ENCODE measurements at places on chromosomes 12 and 14.
A peak's percentile ranks its signal among the peaks of the same experiment; 100 is the strongest.

GRCh38 chr14:36520601-36521525 is 831 bp upstream of the NKX2-1 start:
- peak; percentile 61 for DNase-seq

GRCh38 chr14:60220917-60221316 is 28.1 kb upstream of the PPM1A start:
- no peak for DNase-seq

- no peak for DNase-seq
Measured at GRCh38 chr12:110775997-110776396, 33.3 kb upstream of the PPP1CC start.

DNA sequence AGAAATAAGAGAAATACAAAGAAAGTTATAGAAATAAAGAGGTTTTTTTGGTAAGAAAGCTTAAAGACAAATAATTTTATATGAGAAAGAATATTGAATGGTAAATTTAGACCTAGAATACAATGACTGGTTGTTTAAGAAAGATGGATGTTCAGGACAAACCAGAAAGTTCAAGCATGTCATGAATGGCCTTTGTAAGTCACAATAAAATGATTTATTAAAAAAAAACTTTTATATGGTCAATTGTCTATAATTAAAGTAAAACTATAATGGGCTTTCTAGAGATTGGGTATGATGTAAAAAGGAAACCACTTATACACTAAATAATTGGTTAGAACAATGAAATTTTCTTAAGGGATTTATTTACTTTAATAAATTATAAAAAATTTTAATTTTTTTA is 19.8 kb upstream of the CAPRIN2 start:
- no peak for DNase-seq

- no peak for DNase-seq
Measured at GRCh38 chr14:65500075-65500474, 87.5 kb downstream of the FUT8 start.

GRCh38 chr12:121330692-121331091 is 21.5 kb downstream of the ANAPC5 start:
- no peak for DNase-seq

DNA sequence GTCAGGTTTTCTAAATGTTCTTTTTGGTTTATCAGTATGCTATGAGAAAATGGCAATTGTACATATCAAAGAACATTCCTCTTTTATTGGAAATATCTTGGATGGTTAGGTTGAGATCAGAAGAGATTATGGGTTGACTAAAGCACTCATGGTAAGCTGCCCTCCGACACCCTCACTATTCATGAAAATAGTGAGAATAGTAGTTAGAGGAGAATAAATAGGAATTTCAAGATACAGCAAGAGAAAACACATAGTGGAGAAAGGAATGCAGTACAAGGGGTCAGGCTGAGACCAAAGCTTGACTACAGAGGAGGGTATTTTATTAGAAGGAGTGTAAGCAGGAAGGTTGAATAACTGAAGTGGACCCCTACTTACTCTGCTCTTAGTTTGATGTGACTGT is 112.5 kb downstream of the PTPRQ start:
- DNase-seq: no peak

DNA sequence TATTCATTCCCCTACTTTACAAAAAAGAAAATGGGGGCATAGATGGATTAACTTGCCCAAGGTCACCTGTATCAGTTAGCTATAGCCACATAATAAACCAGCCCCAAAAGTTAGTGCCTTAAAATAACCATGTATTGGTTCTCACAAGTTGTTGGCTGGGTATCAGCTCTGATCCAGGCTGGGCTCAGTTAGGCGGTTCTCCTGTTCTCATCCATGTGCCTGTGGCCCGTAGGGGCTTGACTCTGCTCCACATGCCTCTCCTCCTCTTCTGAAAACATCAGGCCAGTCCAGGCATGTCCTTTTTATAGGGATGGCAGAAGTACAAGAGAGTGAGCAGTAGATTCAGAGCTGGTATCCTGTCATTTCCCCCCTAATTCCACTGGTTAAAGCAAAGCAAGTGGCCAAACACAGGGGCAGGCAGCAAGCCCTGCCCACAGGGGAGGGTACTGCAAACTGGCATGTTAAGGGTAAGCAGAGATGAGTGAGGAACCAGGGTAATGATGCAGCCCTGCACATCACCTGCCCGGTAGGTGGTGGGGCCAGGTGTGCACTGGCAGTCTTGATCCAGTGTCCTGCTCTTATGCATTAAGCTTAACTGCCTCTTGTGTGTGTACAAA is 47.9 kb upstream of the TUNAR start:
- no peak for DNase-seq

DNA sequence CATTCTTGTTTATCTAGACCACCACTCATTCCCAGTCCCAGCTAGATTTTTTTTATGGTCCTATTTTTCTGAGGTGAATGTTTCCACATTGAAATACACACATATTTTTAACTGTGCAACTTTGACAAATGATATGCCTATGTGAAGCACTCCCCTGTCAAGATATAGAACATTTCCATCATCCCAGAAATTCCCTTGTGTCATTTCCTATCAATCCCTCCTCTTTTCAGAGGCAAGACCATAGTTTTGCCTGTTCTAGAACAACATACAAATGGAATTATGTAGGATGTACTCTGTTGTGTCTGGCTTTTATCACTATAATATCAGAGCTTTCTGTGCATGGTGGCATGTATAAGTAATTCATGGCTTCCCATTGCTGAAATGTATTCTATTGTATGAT is 32.7 kb downstream of the TMEM19 start:
- DNase-seq: no peak

- DNase-seq: no peak
Measured at GRCh38 chr12:12221560-12221959, 45.3 kb downstream of the LRP6 start.

Data from activated CD8-positive, alpha-beta memory T cell treated with anti-CD3 and anti-CD28 coated beads, Interleukin-2, amount 50 U/mL, for 48 hours (primary cell).